Activated CD4-positive, alpha-beta T cell treated with anti-CD3 and anti-CD28 coated beads, Interleukin-2, Interleukin-6, amounts not matched to agents 100 ng/mL and 50 ng/mL, durations not matched to agents 16 hours and 8 hours (primary cell): ENCODE measurements at places on chromosomes 6 and 20.

- DNase-seq: no peak
Measured at GRCh38 chr6:108468346-108468745, 92.4 kb upstream of the FOXO3 start.

DNA sequence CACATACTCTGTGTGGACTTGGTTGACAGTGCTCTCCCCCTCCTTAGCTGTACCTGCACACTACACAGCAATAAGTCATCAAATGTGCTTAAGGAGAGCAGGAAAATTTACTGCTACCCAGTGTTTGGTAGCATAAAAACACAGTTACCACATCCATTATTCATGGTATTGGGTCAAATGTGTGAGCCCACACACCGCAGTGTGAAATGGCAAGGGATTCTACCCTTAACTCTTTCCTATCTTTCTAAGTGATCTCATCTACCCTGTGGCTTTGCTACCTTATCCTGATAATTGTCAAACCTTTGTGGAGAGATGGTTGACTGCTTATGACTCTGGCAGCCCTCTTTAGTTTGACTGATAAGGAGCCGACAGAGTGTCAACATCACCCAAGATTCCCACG, 47.6 kb downstream of the STX11 start:
- peak; percentile 38 for DNase-seq

GRCh38 chr20:63457737-63458136, 14.7 kb downstream of the KCNQ2 start:
- DNase-seq: no peak

DNA sequence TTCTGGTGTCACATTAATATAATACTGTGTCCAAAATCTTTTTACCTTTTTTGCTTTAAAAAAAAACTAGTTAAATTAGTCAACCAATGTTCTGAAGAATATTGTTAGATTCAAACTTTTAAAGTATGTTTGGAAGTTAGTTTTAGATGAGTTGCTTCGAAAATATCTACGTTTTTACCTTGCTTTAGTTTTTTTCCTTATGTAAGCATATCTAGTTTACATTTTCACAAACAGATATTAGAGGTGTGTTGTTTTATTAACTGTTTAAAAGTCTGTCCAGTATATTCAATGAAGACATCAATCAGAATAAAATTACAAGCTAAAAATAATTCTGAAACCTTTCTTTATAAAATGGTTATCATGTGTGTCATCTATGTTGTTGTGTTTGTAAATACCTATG, 375.0 kb upstream of the BTBD3 start:
- DNase-seq: no peak

GRCh38 chr6:131316654-131317053, 181.4 kb downstream of the AKAP7 start:
- DNase-seq: no peak

DNA sequence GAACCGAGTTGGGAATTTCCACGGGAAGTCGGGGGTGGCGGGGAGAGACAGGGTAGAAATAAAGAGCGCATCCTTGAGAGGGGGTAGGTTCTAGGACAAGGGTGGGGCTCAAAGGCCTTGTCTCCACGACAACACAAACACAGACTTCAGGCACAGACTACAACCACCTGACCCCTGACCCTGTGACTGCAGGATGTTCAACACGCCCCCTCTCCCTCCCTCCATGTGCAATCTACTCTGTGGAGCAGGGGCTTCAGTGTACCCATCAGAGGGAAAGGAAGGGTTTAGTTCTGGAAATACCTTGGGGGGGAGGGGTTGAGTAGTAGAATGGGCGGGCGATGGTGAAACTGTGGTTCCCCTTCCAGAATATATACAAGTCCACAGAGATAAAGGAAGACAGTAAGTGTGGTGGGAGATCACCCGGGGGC, 651 bp upstream of the TAPBP start:
- peak; percentile 71 for DNase-seq

DNA sequence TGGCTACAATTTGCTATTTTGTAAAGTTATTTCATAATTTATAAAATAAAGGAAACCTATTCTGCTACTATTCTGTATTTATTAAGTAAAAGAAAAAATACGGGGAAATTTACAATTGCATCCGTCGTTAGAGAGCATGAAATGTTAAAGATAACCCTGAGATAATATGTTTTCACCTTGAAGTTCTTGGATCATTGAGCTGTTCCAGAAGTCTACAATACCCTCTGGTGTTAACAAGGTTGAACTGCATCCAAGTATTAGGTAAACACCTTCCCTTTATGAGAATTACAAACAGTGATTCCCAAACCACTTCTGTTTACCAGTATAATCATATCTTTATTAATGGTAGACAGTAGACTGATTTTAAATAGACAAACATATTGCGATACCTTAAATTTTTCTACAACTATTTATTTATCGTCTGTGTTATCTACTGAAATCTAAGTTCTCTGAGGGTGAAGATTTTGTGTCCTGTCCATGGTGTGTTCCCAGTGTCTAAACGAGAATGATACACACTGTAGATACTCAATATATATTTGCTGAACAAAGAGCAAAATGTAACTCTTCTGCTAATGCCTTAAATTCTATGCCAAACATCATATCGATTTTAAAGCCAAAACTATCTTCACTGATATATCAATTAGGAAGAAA, 28.2 kb downstream of the TBC1D32 start:
- peak; percentile 23 for DNase-seq

- no peak for DNase-seq
Measured at GRCh38 chr20:14996883-14997672, 659.7 kb upstream of the FLRT3 start.

DNA sequence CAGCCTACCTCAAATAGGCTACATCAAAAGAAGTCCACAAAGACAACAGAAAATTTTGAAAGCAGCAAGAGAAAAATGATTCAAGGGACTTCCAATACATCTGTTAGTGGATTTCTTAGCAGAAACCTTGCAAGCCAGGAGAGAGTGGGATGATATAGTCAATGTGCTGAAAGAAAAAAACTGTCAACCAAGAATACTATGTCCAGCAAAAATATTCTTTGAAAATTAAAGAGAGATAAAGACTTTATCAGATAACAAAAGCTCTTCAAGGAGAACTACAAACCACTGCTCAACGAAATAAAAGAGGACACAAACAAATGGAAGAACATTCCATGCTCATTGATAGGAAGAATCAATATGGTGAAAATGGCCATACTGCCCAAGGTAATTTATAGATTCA, 34.0 kb downstream of the MCHR2 start:
- DNase-seq: no peak

GRCh38 chr20:47705497-47705856, 79.8 kb downstream of the SULF2 start:
- no peak for DNase-seq

DNA sequence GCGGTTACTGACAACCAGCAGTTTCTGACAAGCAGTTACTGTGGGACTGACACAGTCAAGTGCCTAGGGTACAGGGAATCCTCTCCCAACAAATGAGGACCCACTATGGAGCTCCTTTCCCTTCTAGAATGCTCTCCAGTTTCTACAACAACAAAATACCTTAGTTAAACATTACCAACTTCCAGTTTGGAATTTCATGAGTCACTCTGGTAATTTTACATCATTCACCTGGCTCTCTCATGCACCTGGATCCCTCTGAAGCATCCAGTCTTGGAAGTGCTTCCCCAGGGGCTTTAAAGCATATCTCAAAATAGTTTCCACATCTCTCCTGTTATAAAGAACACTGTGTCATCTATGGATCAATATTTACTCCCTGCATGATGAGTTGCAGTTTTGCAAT, 286.7 kb upstream of the SPTLC3 start:
- DNase-seq: no peak

- no peak for DNase-seq
Measured at GRCh38 chr20:63085151-63085861, 78.5 kb upstream of the BHLHE23 start.

GRCh38 chr6:141463237-141463977, 669.3 kb upstream of the GJE1 start:
- peak; percentile 3 for DNase-seq

DNA sequence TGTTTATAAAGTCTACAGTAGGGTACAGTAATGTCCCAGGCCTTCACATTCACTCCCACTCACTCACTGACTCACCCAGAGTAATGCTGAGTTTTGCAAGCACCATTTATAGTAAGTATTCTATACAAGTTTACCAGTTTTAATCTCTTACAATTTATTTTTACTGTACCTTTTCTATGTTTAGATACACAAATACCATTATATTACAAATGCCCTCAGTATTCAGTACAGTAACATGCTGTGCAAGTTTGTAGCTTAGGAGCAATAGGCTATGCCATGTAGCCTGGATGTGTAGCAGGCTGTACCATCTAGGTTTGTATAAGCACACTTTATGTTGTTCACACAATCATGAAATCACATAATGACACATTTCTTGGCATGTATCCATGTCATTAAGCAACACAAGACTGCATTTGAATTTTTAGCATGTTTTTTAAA, 673.6 kb downstream of the CD109 start:
- no peak for DNase-seq

- DNase-seq: no peak
Measured at GRCh38 chr20:24084281-24084680, 95.7 kb upstream of the GGTLC1 start.

- DNase-seq: no peak
Measured at GRCh38 chr6:46039646-46040045, 24.0 kb upstream of the CLIC5 start.

- no peak for DNase-seq
Measured at GRCh38 chr6:110404607-110405006, 10.8 kb downstream of the DDO start.

DNA sequence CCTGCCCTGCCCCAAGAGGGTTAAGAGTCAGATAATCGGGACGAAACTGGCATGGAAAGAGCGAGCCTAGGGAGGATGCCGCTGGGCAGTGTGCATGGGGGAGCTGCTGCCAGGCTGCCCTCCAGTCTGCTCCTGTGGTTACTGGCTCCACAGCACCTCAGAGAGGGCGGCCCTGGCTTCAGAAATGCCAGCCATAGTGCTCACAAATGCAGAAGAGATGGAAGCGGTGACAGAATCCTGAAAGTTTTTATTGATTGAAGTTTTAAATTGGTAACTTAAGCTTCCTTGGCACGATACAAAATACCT, 57.9 kb downstream of the VAPB start:
- DNase-seq: no peak

- DNase-seq: no peak
Measured at GRCh38 chr6:163370464-163371117, 43.9 kb upstream of the QKI start.

DNA sequence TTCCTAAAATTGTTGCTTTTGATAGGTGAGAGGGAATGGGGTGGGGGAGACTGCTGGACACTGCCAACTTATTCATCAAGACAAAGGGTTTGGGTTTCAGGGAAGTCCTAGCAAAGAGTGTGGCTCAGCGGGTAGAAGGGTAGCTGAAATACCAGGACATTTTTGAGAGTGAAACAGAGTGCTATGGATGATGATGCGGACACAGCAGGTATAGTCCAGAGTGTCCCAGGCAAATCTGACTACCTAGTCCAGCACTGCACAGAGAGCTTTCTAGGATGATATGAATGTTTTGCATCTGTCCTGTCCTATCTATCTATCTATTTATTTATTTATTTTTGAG, 154.3 kb downstream of the BCAS1 start:
- no peak for DNase-seq

DNA sequence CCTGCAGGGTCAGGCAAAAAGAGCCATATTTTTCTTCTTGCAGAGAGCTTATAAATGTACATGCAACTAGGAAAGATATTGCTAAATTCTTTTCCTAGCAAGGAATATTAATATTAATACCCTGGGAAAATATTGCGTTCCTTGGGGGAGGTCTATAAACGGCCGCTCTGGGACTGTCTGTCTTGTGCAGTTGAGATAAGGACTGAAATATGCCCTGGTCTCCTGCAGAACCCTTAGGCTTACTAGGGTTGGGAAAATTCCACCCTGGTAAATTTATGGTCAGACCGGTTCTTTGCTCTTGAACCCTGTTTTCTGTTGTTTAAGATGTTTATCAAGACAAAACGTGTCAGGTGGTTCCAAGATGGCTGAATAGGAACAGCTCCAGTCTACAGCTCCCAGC, 121.3 kb upstream of the CARMIL1 start:
- no peak for DNase-seq

GRCh38 chr6:40349123-40349900, 237.9 kb downstream of the LRFN2 start:
- DNase-seq: no peak

GRCh38 chr6:25641940-25642666, 9.9 kb upstream of the SCGN start:
- DNase-seq: no peak

DNA sequence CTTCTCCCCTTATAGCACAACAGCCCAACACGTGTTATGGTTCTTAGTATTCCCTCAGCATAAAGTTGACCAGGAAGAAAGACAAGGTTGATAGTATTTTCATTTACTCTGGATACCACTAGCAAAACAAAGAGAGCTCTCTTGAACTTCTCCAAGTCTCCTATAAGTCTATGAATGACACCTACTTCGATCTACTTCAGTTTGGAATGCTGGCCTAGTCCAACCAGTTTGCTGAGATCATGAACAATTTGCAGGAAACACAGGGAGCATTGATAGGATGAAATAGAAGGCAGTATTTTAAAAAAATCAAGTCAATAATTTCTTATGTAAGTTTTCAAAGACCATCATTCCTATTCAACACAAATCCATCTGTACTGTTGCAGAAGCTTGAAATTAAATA, 93.6 kb downstream of the GJA10 start:
- DNase-seq: no peak

DNA sequence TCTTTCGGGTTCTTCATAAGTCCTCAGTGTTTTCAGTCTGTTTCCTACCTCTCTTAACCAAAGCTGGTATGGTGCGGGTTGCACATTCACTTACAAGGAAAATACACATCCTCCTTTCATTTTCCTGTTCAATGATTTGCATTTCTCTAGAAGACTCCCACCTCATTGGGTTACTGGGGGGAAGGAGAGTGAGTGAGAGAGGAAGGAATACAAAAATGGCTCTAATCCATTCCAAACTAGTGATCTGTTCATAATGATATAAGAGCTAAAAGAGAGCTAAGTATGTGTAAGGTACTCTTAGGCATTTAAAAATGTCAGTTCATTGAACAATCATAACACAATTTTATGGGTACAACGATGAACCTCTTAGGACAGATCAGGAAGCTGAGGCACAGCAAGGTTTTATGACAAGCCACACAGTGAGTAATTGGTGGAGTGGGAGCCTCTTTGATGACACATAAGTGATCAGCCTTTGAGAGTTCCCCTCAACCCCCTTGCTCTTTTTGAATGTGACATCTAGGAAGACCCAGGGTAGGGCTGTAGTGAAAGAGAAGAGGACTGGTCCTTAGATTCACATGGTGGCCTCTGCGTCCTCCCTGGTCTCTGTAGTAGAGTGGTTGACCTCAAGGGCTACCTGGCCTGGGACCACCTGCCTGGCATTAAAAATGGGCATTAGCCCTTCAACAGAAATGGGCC, 328.4 kb upstream of the SOX4 start:
- peak; percentile 67 for DNase-seq

- no peak for DNase-seq
Measured at GRCh38 chr6:140542863-140543262, 1168.4 kb upstream of the CITED2 start.

GRCh38 chr20:6094063-6094462, 28.8 kb downstream of the FERMT1 start:
- no peak for DNase-seq
